WERI-Rb-1 (cell line): ENCODE measurements at places on chromosomes 16 and 17.

DNA sequence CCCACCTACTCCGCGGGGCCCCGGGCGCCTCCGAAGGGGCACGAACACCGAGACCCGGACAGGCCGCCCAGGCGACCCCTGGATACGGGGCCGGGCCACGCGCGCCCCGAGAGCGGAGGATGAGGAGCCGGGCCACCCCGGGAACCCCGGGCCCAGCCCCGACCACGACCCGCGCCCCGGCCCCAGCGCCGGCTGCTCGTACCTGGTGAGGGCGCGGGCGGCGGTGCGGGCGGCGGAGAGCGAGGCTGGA is 192 bp downstream of the FASN start:
- no peak for DNase-seq

- no peak for DNase-seq
Measured at GRCh38 chr16:81489547-81490267, 45.1 kb downstream of the CMIP start.

GRCh38 chr17:51165680-51166197 is 472 bp upstream of the NME2 start:
- DNase-seq, result peak; percentile 93

DNA sequence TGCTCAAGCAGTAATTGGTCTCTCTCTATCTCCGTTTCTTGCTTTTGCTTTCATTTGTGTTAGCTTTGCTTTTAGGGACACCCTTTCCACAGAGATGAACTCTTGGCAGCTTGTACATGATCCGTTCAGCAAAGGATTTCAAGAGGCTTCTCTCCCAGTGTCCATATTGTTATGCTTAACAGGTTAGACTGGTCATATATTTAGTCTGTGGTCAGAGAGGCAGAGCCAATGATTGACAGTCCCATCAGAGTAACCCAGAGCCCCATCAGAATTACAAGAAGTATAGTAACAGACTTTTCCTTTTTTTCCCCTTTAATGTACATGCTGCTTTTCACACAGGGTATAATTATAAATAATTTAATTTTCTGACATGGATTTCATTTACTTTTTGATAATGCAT is 34.4 kb downstream of the GDPD1 start:
- no peak for DNase-seq

DNA sequence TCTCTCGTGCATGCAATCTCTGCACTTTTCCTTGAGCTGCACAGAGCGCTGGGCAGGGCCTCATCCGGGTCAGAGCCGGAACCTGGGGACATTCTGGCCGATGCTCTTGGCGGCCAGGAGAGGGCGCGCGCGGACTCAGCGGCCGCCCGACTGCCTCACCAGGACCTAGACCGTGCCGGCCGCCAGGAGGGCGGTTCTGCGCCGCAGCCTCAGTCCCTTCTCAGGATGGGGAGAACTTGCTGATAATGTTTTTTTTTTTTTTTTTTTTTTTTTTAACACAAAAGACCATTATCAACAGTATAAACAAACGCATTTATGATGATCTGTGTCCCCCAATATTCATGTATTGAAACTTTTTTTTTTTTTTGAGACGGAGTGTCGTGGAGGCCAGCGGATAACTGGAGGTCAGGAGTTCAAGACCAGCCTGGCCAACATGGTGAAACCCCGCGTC is 8.1 kb upstream of the FLYWCH2 start:
- peak; percentile 72 for DNase-seq

GRCh38 chr17:46810837-46811236 is 7.7 kb downstream of the WNT3 start:
- no peak for DNase-seq

DNA sequence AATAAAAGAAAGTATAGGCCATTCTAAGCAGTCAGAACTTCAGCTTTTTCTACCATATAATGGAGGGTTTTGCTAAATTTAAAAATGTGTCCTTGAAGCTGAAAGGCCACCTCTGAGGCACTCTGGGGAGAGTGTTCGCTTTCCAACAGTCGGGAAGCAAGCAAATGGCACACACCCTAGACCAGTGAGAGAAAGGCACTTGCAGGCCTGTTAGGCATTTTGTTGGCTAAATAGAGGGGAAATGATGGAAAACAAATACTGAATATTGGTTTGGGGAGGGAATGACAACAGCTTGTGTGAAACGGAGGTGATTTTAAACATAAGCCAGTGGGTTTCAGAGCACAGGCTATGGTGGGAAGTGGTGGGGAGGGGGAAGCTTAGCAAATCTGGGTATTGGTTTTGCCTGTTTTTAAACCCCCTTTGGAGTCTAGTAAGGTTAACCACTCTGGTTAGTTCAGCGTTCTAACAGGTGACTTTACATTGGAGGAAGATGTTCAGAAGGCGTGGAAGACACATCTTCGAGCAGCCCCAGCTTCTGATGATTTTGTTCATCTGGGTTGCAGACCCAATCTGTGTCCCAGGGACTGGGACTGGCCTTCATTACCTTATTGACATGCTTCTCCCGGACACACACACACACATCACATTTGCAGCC is 90.5 kb downstream of the PRKCA start:
- DNase-seq, result no peak

- DNase-seq, result no peak
Measured at GRCh38 chr17:61260071-61260797, 139.4 kb upstream of the TBX2 start.

DNA sequence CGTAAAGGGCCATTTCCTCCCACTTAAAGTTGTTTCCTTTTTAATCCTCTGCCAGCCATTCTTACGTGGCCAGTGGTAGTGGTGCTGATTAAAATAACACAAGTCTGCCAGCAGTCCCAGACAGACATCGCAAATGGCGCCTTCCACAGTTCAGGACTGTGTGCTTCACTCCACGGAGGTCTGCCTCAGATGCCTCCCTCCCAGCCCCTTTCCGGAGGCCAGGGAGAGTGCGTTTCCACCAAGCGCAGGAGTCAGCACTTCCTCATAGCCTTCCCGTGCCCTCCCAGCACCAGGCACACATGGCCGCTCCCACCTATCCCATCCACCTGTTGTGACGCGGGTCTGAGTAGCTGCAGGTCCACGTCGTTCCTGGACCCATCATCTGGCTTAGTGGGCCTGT is 205.6 kb downstream of the RPTOR start:
- DNase-seq, result no peak

- no peak for DNase-seq
Measured at GRCh38 chr17:39688945-39689344, 1.1 kb upstream of the PGAP3 start.

- DNase-seq, result no peak
Measured at GRCh38 chr17:36130346-36130745, 26.7 kb downstream of the CCL4 start.

GRCh38 chr17:322006-322780 is 30.4 kb downstream of the RPH3AL start:
- DNase-seq, result peak; percentile 62
